Naive thymus-derived CD8-positive, alpha-beta T cell (primary cell): ENCODE measurements at places on chromosomes 2 and 18. TPM values are rescaled to one million over a fixed set of nuclear protein-coding genes. Genes with fewer than 3 reads are reported as not detected.

Gene REG3A
- not detected for total RNA-seq

Gene ABHD1
- total RNA-seq: 2.7 TPM

Gene VSNL1
- not detected for total RNA-seq

Gene TRABD2A
- total RNA-seq: 165 TPM

Gene CMPK2
- 3.4 TPM for total RNA-seq

Gene NEU4
- total RNA-seq: not detected

Gene TMEFF2
- not detected for total RNA-seq

Gene SLC39A6
- 22.9 TPM for total RNA-seq

Gene PLA2R1
- not detected for total RNA-seq

Gene ATG16L1
- 76.4 TPM for total RNA-seq

Gene CRYGD
- total RNA-seq: not detected

Gene VIL1
- not detected for total RNA-seq
